NCI-H1417 treated with DMSO at 0.1 percent for 48 hours (cell line): ENCODE measurements at places on chromosomes 5 and 9.

DNA sequence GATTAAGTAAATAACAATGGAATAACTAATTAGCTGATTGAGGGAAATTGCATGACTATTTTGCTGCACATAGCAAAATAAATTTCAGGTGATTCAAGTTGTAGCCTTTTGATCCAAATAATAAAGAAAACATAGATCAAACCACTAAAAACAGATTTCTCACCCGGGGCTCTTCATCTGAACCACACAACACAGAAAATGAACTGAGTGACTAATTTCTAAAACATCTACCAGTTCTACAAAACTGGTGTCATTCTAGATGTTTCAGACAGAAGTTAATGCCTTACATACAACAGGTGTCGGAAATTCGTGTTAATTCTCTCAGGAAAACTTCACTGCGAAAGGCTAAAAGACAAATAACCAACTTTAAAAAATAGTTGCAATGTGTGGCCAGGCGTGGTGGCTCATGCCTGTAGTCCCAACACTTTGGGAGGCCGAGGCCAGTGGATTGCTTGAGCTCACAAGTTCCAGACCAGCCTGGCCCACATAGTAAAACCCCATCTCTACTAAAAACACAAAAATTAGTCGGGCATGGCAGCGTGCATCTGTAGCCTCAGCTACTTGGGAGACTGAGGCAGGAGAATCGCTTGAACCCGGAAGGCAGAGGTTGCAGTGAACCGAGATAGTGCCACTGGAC lies 6.9 kb downstream of the PROP1 start:
- no peak for DNase-seq

- no peak for DNase-seq
These were observed 135.6 kb upstream of the SMARCA2 start for GRCh38 chr9:1879501-1879900.

- peak; percentile 56 for DNase-seq
These were observed 75.3 kb upstream of the PJA2 start for GRCh38 chr5:109485030-109485429.

DNA sequence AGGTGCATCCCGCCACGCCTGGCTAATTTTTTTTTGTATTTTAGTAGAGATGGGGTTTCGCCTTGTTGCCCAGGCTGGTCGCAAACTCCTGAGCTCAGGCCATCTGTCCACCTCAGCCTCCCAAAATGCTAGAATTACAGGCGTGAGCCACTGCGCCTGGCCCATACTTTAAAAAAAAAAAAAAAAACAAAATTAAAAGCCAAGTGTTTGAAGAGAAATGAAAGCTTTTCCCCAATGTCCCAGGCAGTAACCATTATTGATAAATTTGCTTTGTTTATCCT lies 9.5 kb downstream of the PRRC2B start:
- no peak for DNase-seq

DNA sequence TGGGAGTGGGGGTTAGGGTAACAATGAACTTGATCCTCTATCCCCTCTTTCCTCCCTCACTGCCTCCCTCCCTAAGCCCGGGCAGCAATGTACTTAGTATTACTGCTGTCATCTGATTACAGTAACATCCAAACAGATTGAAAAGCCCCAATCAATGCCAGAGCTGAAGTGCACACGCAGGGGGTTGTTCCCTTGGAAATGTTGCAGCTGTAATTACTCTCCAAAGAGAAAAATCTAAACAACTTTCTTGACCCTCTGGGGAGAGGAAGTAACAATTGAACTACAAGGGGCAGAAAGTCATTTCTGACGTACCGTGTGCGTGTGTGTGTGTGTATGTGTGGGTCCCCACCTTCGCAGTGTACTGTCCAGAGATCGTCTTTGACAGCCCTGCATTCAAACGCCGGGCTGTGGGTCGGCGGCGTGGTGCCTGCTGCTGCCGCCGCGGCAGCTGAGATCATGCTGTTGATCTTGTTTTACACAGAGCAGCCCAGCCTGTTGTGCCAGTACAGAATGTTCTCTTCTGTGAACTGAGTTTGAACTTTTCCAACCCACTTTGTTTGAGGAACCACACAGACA lies 66.0 kb upstream of the KLF9 start:
- DNase-seq: peak; percentile 43

DNA sequence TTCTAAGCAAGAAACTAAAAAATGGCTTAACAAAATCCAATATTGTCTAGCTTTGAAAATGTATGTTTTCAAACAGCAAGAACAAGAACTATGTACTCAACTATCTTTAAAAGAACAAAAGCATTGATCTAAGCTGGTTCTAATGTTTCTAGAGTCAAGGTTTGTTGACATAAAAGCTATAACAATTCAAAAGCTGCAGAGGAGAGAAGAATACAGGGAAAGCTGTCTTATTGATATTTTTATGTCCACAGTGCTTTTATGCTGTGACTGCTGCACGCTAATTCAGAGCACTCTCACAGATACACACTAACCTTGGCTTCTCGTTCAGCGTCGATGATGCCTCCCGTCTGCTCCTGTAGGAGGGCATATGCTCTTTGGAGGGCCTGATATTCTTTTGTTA lies 129.5 kb upstream of the DPYSL3 start:
- DNase-seq: no peak

- DNase-seq: no peak
These were observed 58.1 kb upstream of the MAST4 start for GRCh38 chr5:66538126-66538525.

DNA sequence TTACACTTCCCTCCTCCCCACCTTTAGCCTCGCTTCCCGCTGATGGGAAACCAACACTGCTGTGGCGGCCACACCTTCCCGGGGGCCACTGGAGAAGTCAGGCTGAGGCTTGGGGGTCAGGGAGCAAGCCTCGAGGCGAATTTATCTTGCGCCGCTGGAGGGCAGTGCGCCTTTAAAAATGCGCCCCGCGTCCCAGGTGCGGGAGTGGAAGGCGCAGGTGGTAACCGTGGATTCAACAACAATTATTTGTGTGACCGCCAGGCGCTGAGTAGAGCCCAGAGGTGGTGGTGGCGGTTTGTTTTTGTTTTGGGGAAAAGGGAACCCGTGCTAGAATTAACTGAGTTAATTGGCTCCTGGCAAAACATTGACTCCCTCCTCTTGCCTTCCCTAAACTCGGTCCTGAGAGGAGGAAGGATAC lies 1.1 kb downstream of the CFAP77 start:
- no peak for DNase-seq

GRCh38 chr5:53099546-53099945 lies 10.0 kb downstream of the MOCS2 start:
- no peak for DNase-seq
